ENCODE measurements at places on chromosomes 5 and 9.

DNA sequence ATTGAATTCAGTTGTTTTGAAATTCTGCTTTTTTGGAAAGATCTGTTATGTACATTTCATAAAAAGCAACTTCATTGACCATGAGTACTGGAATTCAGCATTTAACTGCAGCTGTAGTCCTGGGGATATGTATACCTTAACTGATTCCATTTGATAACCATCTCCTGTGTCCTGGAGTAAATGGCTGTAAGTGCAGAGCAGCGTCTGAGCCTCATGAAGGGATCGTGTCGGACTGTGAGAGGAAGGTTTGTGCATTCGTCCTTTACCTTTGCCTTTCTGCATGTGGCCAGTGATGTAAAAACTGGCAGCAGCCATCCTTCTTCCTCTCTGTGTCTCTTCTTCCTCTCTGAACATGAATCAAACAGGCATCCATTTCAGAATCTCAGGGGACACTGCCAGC lies 287.2 kb downstream of the FANCC start:
- peak overlapping the region; percentile 30 for H3K27ac ChIP-seq
- H3K4me1 ChIP-seq, result peaks cover 51% of the 10 kb centered on the region
- peaks cover 11% of the 10 kb centered on the region for H3K36me3 ChIP-seq
- no peaks in the 10 kb centered on the region for H3K27me3 ChIP-seq
- no peak for DNase-seq
- H3K4me3 ChIP-seq, result no peak overlapping the region

DNA sequence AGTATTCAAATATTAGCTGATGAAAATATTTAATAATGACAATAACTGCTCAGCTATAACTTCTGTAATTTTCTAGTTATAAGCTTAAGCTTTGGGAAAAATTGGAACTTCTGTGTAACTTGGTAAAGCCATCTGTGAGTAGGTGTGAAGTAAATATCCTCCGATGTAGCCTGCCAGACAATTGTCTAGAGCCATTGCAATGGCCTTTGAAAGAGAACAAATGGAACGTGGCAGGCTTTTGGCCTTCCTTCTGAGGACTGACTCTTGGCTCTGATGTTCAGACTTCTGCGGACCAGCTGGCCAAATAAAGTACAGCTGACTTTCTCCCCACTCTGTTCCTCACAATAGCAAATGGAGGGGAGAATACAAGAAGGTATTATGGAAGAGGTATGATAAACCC lies 203.4 kb upstream of the NMUR2 start:
- H3K4me3 ChIP-seq, result no peak overlapping the region
- DNase-seq, result no peak
- H3K36me3 ChIP-seq, result no peaks in the 10 kb centered on the region
- H3K4me1 ChIP-seq, result no peaks in the 10 kb centered on the region
- no peaks in the 10 kb centered on the region for H3K27me3 ChIP-seq

DNA sequence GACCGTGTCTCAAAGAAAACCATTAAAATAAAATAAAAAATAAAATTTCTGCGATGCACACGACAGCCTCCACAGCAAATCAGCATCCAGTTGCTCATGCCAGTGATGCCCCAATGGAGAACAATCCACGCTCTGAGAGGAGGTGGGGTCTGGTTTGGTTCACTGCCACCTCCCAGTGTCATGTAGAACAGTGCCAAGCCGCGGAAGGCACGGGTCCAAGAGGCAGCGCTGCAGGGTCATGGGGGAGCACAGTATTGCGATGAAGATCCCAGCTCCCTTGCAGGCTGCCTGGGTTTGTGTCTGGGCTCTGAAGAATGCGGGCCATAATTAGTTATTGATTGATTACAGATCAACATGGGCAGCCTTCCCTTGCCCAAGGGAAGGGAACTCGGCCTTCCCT lies 6.1 kb upstream of the CACFD1 start:
- no peak overlapping the region for H3K4me3 ChIP-seq
- no peaks in the 10 kb centered on the region for H3K27me3 ChIP-seq
- H3K4me1 ChIP-seq, result peaks cover 5% of the 10 kb centered on the region
- H3K36me3 ChIP-seq, result no peaks in the 10 kb centered on the region
- no peak overlapping the region for H3K27ac ChIP-seq

DNA sequence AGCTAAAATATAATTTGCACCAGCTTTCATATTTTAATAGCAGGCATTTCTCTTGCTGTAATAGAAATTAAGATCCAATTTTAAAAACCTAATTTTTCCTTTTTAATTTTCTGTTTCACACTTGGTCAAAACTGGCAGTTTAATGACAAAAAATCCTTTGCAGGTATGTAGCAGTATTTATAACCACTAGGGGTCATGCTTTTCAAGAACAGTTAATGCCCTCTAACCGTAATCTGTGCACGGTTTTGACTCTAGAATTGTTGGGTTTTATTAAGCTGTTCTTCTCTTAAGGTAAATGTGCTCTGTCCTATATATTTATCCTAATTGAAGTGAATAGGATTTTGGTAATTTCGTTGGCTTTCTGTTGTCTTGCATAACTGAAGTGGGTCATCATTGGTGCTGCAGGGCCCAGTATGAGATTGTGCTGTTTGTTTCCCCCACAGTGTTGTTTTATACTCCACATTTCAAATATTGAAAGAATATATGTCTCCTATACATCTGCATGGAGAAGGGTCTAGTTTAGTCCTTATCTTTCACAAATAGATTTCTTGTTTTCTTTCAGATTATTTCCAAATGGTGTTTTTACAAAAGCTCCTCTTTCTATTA lies 107.4 kb downstream of the SCAMP1 start:
- no peaks in the 10 kb centered on the region for H3K27me3 ChIP-seq
- no peak overlapping the region for H3K27ac ChIP-seq
- H3K4me1 ChIP-seq, result no peaks in the 10 kb centered on the region
- no peak for DNase-seq

DNA sequence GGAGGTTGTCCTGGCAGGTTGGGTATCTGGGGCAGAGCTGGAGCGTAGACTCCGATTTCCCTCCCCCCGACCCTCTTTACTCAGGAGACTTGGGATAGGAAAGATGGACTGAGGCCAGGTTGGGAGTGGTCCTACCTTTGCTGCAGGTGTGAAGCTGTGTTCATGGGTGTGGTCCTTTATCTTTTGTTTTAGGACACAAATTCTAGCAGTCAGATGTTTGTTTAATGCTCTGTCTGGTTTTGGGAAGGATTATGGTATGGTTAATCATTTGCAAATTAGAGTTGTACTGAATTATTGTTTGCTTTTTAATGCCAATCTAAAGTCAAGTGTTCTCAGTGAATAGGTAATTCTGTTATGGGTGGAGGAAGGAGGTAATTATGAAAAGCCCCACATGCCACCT lies 14.1 kb upstream of the FAM120AOS start:
- H3K36me3 ChIP-seq, result no peaks in the 10 kb centered on the region
- no peaks in the 10 kb centered on the region for H3K27me3 ChIP-seq
- H3K4me1 ChIP-seq, result peaks cover 24% of the 10 kb centered on the region
- H3K27ac ChIP-seq, result no peak overlapping the region
- DNase-seq, result no peak

All from kidney (tissue), 22 donors.